ENCODE measurements at places on chromosomes 12 and 14.

DNA sequence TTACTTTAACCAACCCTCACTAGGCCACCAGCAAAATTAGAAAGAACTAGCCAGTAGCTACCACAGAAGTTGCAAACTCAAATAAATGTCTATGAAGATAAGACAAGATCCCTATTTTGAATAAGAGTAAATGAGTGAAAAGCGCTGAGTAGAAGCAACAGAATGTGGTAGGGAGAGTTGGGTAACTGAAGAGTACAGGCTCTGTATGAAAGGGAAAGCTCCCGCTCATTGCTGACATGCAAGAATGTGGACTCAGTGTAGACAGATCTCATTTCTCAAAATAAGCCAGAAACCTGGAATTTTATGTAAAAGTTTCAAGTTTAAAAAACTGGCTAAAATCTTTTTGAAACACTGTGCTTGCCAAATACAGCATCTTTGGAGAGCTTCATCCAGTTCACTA is 63.9 kb downstream of the NAV3 start:
- DNase-seq: no peak

DNA sequence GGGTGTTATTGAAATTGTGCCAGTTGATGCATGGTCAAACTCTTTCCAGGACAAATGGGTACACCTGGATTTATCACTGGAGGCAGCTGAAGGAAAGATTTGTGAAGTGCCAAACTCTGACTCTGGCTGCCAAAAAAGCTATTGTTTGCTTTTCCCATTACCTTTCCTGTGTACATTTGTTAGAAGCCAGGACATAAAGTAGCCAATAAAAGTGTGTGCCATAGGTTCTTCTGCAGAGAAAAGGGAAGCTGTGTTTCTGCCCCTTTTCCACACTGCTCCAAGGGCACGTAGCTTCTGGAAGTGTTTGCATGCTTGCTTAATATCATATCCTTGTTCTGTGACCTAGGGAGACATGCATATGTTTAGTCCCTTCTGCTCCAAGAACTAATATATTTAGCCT is 1114.4 kb downstream of the SLC16A7 start:
- DNase-seq: no peak

GRCh38 chr12:40336573-40337199 is 111.9 kb downstream of the LRRK2 start:
- no peak for DNase-seq

DNA sequence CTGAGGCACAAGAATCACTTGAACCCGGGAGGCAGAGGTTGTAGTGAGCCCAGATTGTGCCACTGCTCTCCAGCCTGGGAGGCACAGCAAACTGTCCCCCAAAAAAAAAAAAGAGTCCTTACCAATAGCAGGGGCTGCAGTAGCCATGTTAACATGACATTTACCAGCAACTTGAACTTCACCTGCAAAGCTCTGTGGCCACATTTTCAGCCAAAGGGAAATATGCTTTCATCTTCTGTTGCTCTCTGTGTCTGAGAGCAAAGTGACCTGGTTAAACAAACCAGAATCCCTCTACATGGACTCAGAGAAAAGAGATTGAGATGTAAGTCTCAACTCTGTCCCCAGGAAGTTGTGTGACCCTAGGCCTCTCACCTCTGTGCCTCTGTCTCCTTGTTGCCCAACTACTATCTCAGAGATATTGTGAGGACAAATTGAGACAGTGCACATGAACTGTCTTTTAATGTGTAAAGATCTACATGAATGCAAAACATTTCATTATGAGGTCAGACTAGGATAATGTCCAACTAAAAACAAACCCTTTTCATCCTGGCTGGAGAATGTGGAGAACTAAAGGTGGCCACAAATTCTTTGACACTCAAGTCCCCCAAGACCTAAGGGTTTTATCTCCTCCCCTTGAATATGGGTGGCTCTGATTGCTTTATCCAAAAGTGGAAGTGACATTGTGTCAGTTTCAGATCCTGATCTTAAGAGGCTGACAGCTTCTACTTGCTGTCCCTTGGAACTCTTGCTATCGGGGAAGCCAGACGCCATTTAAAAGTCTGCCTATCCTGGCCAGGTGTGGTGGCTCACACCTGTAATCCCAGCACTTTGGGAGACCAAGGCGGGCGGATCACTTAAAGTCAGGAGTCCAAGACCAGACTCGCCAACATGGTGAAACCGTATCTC is 24.7 kb upstream of the P2RX4 start:
- no peak for DNase-seq

DNA sequence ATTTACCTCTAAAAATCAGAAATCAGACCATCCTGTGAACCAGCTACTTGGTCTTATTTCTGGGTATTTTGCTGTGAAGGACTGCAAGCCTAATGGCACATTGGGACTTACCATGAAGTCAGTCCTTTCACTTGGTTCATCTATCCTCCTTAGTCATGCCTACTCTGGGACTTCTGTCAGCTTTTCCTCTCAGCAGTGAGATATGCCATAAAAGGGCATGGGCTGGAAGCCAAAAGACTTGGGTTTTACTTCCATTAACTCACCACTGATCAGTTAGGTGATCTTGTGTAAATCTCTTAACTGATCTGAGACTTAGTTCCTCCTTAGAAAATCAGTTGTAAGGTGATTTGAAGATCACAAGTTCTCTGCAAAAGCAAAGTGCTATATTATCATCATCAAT is 116.5 kb downstream of the PAH start:
- DNase-seq: no peak

- no peak for DNase-seq
These were observed 131.2 kb downstream of the PPM1H start for GRCh38 chr12:62803756-62804155.

DNA sequence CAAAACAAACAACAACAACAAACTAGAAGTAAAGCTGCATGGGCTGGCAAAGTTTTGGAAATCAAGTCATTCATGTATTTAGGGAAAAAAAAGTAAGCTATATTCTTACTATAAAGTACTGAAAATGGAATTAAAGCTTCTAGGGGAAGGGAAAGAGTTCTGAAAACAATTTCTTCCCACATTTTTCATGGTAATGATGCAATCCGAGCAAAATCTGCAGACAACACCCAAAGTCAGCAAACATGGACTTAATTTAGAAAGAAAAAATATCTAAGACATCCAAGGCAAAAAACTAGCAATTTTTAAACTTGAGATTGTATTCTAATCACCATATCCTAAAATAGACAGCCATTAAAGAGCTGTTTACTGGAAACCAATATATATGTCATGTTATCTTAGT is 86.3 kb downstream of the LRP6 start:
- DNase-seq: peak; percentile 28

- DNase-seq: no peak
These were observed 119.8 kb upstream of the SCAF11 start for GRCh38 chr12:46110223-46110611.

GRCh38 chr14:101503431-101504095 is 57.7 kb upstream of the DIO3 start:
- DNase-seq: no peak

DNA sequence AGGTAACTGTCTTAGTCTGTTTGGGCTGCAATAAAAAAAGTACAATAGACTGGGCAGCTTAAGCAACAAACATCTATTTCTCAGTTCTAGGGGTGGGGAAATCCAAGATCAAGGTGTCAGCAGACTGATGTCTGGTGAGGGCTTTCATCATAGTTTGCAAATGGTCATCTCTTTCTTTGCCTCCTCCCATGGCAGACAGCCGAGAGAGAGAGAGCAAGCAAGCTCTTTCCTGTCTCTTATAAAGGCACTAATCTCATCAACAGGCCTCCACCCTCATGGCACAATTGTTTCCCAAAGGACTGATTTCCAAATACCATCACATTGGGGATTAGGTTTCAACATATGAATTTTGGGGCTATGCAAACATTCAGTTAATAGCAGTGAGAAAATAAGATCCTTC is 445.6 kb upstream of the FLRT2 start:
- DNase-seq: no peak

DNA sequence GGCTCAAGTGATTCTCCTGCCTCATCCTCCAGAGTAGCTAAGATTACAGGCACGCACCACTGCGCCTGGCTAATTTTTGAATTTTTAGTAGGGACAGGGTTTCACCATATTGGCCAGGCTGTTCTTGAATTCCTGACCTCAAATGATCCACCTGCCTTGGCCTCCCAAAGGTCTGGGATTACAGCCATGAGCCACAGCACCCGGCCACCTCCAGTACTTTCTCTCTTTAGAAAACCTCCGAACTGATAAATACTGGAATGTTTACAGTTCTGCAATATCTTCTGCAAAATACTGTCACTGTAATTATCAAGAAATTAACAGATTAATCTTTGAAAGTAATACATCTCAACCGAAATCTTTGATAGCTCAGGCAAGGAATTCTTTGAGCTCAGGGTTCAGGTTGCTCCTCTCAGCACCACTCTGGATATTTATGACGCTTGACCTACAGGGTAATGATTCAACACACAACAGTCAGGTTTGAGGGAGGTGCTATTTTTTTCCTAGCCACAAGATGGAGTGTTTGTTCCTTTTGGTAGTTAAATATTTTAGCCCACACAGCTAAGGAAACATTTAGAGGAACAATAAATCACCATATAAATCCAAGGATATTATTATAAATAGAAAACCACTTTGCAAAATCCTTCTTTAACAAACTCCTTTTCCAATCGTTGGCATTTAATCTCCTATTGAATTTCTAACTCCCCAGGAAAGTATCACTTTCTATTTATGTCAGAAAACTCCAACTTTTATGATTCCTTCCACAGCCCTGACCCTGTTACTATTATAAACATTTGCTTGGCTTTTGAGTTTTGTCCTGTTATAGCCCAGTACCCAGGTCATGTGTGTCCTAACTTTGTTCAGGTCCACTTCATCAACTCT is 48.6 kb upstream of the GTF2A1 start:
- peak; percentile 15 for DNase-seq

DNA sequence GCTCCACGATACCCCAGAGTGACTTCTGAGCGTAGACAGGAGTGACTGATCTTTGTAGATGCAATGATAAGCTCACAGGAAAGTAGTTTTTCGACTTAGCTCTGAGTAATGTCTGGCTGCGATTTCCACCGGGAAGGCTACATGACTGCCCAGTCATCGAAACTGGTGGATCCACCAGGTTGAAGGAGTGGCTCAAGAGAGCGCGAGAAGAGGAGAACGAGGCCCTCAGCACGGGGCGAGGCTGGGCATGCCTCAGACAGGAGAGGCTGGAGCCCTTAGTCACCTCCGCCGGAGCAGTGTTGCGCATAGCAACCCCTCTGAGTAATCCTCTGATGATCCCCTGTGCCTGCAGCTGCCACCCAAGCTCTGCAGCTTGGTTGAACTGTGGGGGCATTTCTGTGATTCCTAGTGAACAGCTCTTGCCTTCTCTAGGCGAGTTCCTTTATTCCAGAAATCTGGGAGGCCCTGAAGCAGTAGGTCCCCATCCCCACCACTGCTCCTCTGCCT is 25.6 kb downstream of the ELK3 start:
- DNase-seq: peak; percentile 48

DNA sequence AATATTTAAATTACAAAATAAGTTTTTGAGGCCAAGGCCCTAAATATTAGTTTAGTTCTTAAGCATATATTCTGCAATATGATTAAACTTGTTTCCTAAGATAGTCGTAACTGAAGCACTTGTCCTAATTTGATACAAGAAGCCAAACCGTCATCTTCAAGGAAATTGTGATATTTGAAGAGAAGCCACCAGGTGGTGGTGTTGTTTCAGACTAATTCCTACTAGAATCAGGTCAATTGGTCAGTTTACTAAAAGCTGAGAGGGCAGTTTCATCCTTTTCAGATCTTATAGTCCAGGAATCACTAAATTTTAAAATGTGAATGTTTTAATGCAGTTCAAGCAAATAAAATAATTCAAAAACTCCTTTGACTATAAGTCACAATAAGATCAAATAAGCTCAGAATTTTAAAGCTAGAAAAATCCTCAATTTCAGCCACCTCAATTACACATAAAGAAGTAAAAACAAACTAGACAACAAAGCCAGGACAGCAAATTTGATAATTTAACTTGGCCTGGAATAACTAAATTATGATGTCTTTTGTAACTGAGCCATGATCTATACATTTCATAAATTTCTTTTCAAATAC is 7.1 kb upstream of the ARL1 start:
- DNase-seq: no peak

DNA sequence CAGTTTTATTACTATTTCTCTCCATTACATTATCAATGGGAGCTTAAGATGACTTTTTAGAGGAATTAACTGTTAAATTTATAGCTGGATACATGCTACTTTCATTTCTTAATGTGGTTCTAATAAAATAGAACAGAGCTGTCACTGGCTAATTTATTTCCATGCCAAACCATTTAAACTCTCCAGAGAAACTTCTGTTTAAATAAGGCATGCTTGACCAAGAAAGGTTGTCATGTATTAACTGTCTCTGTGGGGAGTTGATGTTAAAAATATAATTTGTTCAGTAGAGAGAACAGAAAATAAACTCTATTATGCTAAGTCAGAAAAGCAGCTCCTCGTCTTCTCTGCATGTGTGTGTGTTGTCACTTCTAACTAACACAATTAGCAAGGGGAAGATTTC is 447.4 kb downstream of the SLC16A7 start:
- no peak for DNase-seq

DNA sequence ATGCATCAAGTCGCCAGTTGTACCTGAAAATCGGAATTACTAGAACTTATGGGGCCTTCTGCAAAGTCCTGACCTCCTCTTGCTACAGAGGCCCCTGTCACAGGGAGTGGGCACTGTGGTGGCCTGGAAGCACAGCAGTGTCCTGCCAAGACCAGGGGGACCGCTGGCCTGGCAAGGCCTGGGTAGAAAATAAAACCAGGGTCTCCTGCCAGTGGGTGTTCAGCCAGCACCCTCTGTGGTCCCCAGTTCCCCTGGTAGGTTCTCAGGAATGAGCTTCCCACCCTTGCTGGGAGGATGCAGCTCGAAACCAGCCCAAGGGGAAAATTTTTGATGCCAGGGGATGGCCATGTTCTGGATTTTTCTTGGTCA is 43.9 kb downstream of the RIN3 start:
- DNase-seq: no peak

DNA sequence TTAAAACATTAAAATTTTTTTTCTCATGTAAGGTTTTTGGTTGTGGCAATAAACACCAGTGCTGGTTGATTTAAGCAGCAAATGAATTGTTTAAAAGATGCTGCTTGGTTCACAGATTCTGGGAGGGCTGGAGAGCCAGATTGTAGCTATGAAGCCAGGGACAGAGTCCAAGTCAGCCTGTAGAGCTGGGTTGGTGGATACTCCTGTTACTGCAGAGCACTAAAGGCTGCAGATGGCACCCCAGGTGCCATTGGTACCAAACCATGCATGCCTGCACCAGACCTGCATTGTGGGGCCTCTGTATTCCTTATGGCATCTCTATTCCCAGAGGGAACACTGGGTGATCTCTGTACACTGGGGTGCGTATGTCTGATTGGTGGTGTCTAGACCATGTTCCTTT is 113.3 kb downstream of the SNAPC1 start:
- DNase-seq: no peak

GRCh38 chr14:54976316-54976715 is 50.6 kb downstream of the WDHD1 start:
- peak; percentile 61 for DNase-seq

- no peak for DNase-seq
These were observed 331.4 kb downstream of the BCAT1 start for GRCh38 chr12:24617471-24617870.

DNA sequence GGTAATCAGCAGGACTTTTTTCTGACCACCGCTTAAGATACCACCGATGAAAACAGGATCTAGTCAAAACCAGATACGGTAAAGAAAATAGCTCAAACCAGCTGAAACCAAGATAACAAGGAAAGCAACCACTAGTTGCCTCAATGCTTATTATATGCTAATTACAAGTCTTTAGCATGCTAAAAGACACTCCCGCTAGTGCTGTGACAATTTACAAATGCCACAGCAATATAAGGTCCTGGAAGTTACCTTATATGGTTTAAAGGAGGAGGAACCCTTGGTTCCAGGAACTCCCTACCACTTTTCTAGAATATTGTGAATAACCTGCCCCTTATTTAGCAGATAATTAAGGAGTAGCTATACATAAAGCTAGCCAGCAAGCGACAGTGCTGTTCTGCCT is 976.4 kb upstream of the SEL1L start:
- no peak for DNase-seq

Measured in fibroblast of skin of left biceps (primary cell).